Stimulated activated CD8-positive, alpha-beta memory T cell treated with anti-CD3 and anti-CD28 coated beads, Interleukin-15, amount 100 ng/mL, for 24 hours (primary cell): ENCODE measurements at places on chromosomes 3 and 15.

DNA sequence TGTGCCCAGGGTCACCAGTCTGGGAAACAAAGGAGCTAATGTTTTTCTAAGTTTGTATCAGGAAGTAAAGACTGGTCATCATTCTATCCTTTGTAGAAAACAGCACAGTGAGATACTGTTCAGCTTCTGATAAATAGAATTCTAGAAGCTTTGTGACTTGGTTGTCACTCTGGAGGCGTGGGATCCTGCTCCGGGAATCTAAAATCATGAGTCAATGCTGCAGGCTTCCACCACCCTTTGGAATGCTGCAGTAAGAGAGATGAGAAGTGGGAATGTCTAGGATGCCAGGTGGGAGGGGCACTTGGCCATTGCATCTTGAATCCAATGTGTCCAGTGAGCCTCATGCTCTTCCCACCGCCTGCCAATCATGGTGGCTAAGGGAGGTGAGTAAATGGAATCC lies 40.9 kb downstream of the SAMMSON start:
- no peak for DNase-seq

DNA sequence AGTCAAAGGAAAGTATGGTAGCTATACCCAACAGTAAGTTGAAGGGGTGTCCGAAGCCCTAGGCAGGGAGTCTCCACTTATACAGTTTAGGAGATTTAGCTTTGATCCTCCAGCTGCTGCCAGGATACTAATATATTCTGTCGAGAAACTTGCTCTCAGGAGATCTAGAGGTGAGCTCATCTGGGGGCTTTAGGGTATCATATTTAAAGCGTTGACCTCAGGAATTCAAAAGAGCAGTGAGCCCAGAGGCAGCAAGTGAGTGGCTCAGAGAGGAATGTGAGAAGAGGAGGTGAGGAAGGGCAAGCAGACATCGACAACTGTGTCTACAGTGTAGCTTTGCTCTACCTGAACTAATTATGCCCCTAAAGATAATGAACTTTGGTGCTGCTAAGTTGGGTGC lies 245.1 kb upstream of the LRTM1 start:
- DNase-seq = no peak

GRCh38 chr3:1495466-1495865 lies 402.6 kb downstream of the CNTN6 start:
- no peak for DNase-seq

DNA sequence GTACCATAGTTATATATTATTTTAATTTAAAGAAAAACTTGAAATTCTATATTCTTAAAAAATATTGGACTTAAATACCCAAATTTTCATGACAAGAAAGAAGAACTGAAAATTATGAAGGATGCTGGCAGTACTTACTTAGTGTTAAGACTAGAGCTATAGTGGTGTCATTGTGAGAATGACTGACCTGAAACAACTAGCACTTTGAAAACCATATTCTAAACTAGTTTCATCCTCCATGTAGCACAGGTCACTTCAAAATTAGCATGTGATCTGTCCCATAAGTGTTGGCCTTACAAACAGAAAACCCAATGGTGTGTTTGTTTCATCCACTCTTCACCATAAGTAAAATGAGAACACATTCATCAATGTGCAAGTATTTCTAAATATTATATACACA lies 208.6 kb downstream of the ZIC4 start:
- DNase-seq = no peak

DNA sequence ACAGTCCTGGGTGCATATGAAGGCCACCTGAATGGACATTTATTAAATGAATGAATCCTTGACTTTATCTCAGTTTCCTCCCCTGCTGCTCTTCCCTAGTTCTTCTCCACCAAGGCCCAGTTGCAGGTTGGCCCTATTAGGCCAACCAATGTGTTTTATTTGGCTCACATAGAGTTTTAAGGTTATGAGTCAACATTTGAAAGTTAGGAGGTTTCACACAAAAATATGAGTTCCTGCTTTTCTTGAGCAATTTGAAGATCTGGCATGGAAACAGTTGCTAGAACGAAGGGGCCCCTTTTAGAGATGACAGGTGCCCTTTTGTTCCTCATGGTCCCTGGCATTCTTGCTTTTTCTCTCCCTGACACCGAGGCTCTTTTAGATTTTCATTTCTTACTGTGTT lies 83.0 kb upstream of the PDZRN3 start:
- DNase-seq = no peak

DNA sequence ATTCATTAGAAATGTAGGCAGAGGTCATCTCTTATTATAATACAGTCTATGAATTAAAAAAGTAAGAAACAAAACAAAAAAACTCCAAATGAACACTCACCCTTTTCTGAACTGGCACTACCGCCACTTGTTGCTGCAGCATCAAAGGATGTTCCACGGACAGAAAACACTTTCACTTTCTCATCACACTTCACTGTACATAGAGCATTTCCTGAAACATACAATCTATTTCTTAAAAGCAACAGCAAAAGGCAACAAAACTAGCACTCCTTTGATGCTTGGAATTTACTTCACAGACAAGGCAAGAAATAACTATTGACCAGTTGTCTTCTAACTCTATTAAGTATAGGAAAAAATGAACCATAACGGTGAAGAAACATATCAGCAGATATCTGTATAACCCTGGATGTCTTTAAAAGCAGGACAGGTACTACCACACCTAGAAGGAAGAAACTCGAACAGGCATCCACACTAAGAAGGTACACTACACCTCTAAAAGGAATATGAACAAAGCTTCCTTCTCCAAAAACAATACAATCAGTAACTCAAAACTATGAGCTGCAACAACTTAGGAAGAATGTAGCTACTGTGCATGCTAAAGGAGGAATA lies 24.9 kb downstream of the ETFA start:
- DNase-seq = no peak

DNA sequence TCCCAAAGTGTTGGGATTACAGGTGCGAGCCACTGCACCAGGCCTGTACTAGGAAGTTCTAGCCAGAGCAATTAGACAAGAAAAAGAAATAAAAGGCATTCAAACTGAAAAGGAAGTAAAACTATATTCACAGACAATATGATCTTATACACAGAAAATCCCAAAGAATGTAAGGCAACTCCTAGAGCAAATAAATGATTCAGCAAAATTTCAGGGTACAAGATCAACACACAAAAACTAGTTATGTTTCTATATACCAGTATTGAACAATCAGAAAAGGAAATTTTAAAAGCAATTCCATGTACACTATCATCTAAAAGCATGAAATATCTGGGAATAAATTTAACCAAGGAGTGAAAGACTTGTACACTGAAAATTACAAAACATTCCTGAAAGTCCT lies 180.6 kb downstream of the PDE8A start:
- no peak for DNase-seq

GRCh38 chr3:55661571-55661970 lies 174.5 kb upstream of the WNT5A start:
- no peak for DNase-seq

GRCh38 chr3:125185805-125186204 lies 26.7 kb downstream of the SLC12A8 start:
- no peak for DNase-seq

GRCh38 chr3:170724599-170725280 lies 138.9 kb upstream of the SLC7A14 start:
- DNase-seq = no peak

- no peak for DNase-seq
Observed at GRCh38 chr3:127970966-127971592, 56.0 kb downstream of the KBTBD12 start.

- DNase-seq = no peak
Observed at GRCh38 chr3:27749643-27750042, 27.5 kb upstream of the EOMES start.

- no peak for DNase-seq
Observed at GRCh38 chr15:78280319-78281072, 16.1 kb downstream of the DNAJA4 start.

GRCh38 chr3:102024270-102024904 lies 175.1 kb downstream of the NFKBIZ start:
- DNase-seq = no peak

- DNase-seq = no peak
Observed at GRCh38 chr3:184377882-184378445, at the start of gene THPO. TSS of gene THPO (minus strand) at chr3:184378207. CDS start at chr3:184376259, 1,948 bp downstream.

- no peak for DNase-seq
Observed at GRCh38 chr3:186520957-186521842, 23.0 kb downstream of the CRYGS start.

DNA sequence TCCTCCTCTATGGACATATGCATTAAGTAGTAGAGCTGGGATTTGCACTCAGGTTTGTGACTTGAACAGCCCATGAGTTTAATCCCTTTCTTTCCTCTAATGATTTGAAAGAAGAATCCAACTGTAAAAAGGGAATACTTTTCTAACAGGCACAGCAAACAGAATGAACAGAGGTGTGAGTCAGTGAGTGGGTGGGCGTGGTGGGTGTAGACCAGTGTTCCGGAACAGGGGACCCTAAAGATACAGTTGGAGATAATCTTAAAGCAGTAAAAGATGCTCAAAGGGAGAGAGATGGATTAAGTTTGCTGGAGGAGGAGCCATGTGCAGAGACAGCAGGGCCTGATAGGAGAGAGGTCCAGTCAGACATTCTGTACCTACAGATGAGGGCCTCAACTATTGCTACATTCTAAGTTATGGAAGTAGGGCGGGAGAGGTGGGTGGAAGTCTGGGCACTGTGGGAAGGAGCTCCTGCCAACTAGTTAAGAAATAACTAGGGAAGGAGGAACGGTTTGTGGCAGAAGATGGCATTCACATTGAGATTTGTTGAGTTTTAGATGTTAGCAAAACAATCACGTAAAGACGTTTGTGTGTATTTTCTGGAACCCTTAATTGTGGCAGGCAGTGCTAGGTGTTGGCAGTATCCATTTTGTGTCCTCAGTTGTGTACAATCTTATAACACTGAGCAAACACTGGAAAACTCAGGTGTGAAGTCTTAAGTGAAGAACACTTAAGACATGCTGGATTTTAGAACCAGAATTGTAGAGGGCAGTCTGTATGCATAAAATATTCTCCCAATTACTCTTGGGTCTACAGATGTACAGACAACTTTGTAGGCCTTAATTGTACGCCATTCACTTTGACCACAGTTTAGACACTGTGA lies 511.0 kb downstream of the GRM7 start:
- no peak for DNase-seq
